ENCODE measurements at places on chromosomes 1 and 21.

DNA sequence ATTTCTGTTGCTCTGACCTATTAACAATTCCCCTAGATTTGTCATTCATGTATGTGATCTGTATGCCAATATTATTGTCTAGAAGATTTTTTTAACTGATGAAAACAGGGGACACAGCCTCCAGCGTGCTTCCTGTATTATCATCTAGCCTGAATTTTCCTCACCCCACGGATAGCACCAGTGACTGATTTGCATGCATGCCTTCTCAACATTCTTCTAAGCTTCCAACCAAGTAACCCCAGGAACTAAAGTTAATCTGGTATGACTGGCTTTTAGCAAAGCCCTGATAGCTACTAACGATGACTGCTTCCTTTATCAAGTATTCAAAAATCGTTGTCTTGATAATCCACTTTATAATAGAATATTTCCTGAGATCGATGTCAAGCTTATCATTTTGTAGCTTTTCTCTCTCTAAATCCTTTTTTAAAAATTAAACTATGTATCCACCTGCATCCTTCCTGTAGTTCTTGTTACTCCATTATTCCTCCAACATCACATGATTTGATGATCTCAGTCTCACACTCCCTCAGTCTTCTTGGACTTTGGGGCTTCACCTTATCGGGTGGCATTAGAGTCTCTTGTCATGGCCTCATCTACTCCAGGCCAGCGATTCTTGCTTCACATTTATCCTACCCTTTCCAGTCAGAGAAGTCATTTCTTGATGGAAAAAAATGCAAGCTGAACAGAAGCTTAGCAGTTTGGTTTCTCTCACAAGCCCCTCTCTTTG is 19.0 kb downstream of the BCAR3 start:
- no peak for DNase-seq

DNA sequence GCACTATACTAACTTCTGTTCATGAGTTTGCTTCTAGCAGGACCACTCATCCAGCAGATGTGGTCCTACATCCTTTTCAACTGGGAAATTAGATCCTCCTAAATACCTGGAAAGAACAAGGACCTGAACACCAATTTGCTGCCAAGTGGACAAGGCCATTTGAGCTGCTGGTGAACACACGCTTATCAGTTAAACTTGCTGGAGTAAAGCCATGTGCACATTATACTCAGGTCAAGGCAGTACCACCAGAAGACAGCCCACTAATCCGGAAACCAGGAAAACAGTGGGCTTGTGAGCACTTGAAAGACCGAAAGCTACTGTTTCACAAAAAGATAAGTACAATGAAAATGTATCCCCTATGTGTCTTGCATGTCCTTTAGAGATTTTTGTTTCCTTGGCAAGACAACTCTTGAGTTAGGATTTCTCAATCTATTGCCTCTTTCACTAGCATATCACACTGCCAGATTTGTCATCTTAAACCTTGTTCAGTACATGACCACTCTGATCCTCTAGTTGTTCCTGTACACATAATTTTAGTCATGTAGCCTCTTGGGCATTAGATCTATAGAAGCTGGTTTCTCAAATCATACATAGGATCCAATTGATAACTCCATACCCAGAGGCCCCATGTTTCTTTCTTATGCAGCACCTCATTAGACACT is 4.5 kb upstream of the REN start:
- DNase-seq, result no peak

DNA sequence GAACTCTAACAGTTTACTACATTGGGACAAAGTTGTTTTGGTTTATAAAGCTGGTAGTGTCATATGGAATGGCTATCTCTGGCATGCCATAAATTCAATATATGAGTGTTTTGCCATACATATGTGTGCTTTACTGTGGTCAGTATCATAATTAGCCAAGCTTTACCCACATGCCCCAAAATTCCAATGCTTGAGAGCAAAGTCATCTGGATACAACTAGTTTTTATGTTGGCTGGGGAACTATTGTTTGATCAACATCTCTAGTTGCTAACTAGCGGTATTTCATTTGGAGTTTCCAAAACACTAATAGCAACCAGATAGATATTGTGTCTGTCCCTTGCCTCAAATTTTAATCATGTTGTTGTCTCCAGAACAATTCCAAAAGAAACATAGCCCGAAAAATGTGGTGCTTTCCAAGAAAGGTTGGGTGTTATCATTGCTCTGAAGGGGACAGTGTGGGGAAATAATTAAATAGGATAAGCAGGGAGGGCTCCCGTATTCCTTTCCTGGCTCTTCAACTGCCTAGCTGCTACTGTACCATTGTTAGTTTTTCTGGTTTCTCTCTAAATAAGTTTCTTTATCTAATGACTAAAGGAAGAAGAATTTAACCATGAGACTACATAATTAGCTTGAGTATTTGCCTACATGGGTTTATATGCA is 136.1 kb downstream of the TGFB2 start:
- no peak for DNase-seq

DNA sequence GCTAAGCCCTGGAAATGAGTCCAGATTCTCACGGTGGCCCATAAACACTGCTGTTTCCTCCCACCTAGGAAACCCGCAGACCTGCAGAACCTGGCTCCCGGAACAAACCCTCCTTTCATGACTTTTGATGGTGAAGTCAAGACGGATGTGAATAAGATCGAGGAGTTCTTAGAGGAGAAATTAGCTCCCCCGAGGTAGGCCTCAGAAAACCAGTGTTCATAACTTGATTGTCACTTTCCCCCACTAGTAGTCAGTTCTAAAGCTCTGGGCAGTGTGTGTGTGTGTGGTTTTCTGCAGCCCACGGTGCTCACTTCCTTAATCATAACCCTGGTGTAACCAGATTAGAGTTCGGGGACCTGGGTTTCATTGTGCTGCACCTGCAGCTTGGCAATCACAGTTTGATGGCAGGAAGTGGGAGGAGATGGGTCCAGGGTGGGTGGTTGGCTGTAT is 39.1 kb downstream of the CLIC6 start:
- DNase-seq, result peak; percentile 19

GRCh38 chr1:153991151-153991630 is 629 bp downstream of the RPS27 start:
- DNase-seq, result no peak

DNA sequence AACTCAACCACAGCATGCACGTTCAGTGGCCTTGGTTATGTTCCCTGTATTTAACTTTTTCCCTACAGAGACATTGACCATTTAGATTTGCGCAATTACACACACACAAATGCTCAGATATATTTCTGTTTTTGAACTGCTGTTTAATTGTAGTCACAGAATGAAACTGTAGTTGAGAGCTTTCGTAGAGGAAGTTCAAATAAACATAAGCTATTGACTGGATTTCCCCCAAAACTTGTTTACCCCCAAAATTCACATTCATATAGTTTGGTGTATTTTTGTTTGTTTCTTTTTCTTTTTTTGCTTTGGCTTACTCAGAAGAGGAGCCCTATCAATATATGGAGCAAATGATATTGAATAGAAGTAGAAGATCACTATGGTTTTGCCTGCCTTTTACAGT is 921.0 kb downstream of the ADGRL2 start:
- DNase-seq, result no peak

DNA sequence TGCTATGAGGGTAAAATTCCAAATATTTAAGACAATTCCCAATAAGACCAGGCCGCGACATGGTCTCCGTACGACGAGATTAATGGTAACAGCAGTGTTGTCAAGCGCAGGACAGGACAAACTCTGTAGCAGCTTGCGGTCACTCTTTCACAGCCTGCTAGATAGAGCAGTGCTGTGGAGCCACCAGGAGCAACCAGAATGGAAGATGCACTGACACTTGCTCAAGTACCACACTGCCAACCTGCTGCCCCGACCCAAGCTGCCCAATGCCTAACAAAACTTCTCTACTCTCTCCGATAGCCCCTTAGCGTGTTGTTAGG is 636 bp downstream of the WARS2 start:
- DNase-seq, result no peak

Data from central memory CD4-positive, alpha-beta T cell (primary cell).